ENCODE measurements at places on chromosomes 6 and 20.

DNA sequence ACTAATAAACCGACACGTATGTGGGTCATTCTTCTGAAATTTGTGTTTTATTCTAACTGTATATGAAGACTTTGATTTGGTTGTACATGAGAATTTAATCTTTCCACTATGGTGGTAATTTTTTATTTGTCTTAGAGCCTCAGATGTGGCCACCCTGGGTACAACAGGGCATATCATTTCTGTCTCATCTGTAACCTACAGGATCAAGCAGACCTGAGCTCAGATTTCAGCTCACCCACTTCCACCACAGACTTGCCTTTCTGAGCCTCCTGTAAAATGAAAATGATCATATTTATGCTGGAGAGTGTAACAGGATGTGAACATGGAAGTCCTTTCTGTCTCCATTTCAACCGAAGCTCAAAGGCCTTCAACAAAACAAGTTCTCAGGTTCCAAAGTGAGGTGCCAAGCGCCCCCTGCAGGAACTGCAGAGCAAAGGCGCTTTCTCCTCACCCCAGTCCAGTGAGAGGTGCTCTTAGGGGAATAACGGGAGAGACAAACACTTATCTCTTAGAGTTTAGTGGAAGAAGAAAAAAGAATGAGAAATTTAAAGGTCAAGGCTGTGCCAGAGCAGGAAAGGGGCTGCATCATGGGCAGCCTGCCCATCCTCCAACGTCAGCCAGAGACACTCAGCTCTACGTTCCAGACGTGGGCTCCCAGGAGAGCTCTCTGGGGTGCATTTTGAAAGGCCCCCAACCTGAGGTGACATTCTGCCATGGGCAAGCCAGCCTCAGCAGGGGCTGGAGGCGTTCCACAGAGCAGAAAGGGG lies 23.0 kb upstream of the CD24 start:
- peak; percentile 36 for DNase-seq

- no peak for DNase-seq
Measured at GRCh38 chr20:11409561-11409960, 508.1 kb upstream of the BTBD3 start.

DNA sequence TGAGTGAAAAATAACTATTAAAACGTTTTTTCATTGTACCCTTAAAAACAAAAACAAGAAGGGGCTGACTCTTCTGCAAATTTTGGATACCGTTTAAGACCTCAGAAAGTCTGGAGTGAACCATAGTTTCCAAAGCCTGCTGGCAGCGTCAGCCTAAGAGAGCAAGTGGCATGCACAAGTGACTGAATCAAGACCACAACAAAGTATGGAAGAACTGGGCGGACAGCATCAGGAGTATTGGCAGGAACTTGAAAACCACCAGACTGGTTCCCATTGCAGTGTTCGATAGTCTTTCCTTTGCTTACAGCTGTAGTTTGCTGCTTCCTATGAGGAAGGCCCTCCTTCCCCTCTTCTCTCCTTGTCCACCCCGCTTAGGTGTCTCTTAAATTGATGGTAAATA lies 33.7 kb upstream of the MYLIP start:
- DNase-seq = no peak

DNA sequence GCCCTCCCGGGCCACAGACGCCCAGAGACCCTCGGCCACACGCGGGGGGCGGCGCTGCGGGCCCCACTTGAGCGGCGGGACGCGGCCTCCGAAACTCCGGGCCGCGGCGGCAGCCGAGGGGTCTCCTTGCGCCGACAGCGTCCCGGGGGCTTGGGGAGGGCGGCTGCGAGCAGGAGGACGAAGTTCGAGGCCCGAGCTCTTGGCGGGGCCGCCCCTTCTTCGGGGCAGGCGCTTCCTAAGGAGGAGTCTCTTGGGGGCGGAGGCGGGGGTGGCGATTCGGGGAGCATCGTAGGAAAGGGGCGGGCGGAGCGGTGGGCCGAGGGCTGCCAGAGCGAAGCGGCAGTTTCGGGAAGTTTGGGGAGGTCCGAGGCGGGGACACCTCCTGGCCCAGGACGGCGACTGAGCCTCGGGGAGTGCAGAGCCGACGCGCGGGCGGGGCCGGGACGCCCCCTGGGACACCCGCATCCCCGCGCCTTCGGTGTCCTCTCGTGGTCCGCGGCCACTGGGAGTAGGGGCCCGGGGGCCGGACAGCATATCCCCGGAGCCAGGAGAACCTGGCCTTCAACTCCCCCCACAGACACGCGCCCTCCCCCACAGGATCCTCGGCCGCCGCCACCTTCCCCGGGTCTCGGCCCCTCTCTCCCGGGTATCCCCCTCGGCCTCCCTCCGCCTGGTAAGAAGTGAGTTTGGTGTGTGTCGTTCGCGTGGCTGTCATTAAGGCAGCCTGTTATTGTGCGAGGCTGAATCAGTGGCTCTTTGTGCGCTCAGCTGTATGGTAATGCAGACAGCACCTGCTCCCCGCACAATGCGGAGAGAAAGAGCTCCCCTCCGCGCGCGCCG lies 613 bp upstream of the DLL1 start:
- no peak for DNase-seq

- DNase-seq = no peak
Measured at GRCh38 chr6:166703149-166703710, 76.2 kb upstream of the RPS6KA2 start.

DNA sequence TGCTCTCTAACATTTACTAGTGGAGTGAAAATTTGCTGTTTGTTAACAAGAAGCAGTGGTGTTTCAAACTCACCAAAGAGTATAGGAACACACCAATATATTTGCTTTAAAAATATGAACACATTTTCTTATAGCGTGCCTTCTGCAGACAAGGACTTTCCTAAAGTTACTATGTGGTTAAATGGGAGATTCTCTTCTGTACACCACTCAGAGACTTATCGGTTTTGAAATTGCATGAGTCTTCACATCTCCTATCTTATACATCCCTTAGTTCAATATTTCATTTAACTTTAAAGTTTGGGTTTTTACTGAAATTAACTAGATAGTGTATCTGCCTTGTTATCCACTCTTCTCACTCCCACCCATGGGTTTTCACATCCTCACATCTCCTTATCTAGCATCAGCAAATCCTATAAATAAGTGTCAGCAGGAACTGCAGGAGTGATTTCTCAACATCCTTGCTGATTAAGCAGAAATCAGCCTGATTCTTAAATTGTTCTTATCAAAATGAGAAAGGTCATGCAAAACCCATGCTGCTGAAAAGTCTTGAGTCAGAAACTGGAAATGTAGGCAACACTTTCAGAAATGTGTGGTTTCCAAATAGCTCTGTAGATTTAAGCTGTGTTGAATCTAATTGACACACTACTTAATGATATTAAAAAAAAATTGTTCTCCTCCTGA lies 1075.6 kb upstream of the GJE1 start:
- no peak for DNase-seq

GRCh38 chr6:17585766-17586490 lies 14.2 kb upstream of the FAM8A1 start:
- no peak for DNase-seq

DNA sequence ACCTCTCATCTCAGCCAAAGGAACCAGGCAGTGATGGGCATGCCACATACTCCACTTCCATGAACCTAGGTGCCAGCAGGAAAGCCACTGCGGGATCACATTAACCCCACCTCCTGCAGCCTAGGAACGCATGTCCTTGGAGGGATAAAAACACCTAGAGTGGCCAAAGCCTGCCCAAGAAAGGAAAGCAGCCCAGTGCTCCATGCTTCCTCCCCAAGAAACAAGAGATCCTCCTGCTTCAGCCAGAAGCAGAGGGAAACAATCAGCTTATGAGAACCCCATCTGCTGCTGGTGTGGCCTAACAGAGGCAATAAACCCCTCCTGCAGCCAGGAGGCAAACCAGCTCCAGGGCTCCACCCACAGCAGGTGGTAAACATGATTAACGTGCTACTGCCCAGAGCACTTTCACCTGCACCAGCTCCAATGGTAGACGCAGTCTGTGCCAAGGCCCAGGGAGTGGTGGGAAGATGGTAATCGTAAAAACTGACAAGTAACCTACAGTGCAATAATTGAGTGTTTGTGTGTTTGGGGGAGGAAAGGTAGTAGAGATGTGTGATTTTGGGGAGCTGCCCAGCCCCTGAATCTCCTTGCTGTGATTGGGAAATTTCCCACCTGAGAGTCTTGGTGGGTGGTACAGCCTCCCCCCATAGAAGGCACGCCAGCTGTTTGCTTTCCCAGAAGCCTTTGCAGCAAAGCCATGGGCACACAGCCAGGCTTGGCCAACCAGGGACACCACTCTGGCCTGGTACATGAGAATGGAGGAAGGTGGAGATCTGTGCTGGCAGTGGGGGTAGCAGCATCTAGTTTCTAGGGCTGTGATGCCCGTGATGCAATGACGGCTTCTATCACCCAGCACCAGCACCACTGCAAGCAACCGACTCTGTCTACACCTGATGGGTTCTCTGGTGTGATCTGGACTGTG lies 50.6 kb upstream of the TBC1D7 start:
- DNase-seq = no peak

GRCh38 chr6:162710419-162710818 lies 17.1 kb downstream of the PRKN start:
- DNase-seq = no peak

DNA sequence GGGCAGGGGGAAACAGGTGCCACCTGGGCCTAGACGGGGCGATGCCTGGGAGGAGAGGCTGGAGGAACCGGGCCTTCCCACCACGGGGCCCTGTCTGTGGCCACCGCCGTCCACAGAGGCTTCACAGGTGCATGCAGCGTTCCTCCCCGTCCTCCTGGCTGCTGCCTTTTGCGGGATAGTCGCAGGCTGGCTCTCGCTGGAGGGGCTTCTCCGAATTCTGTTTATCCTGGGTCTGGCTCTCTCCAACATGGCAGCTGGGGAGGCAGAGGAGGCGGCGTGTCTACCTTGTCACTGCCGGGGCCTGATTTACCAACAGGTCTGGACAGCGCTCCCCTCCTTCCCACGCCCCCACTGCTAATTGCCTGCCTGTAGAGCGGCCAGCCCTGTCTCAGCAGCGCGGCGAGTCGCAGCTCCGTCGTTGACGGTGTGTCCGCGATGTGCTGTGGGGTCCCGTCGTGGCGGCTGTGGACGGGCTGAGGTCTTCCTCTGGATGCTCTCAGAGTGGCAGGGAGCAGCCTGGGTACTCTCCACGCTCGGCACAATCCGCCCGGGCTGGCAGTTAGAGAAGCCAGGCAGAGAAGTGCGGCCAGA lies 262.9 kb downstream of the TAF4 start:
- DNase-seq = no peak

DNA sequence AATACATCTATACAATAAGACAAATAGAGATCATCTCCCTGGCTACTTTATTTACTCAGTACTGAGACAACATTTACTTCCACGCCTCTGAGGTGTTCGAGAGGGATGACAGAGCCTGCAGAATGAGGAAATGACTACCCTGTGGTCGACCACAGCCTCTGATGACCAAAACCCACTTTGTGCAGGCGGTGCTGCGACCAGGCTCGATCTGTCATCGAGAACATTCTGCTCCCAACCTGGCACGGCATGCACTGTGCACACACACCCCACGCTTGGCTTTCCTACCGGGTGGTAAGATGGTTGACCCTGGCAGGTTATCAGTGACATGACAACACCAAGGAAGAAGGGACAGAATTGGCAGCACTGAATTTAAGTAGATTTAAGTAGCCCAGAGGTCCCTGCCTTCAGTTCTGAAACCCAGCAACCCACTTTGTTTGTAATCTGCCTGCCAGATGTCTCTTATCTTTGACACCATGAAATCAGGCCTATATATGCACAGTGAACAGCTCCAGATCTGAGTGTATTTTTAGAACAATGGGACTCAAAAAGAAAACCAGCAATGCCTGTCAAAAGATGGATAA lies 42.6 kb downstream of the TTI1 start:
- peak; percentile 84 for DNase-seq

- no peak for DNase-seq
Measured at GRCh38 chr6:137775720-137776119, 91.3 kb upstream of the TNFAIP3 start.

DNA sequence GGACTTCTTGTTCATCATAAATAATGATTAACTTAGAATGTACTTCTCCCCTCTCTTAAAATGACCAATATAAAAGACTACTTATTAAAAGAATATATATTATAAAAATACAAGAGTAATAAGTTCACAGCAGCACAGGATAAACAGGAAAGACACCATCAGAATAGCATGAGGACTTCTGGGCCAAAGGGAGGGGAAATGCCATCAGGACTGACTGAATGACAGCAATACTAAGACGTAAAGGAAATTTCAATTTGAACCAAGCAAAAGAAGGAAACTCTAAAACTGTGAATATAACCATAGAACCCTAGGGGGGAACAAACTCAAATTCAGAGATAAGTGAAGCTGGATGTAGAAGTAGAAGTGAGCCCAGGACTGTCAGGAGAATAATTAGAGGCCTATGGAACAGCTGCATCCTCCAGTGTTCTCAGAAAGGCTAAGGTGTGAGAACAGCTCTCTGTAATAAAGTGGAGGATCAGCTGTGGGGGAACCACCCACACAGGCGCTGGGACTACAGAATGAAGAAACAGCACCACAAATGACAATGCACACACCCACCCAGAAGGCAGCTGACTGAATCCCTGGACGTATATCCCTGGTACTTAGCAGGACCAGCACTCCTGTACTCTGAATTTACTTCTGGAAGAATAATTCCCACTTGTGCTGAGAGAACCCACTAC lies 37.8 kb downstream of the ZHX3 start:
- DNase-seq = no peak

GRCh38 chr20:50469176-50469723 lies 40.9 kb upstream of the PTPN1 start:
- DNase-seq = no peak

DNA sequence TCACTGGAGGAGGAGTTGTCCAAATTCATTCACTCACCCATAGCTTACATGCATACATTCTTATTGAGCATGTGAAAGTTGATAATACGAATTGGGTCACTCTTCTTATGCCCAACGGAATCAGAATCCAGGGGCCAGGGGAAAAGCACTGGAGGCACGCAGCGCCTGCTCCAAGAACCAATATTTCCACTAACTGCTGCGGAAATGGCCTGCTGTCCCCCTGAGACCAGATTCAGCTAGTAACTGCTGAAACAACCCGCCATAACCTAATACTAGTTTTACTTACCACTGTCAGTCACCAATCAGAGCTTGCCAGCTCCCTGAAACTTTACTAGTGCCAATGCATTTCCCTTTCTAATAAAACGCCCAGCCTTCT lies 641 bp upstream of the FKBP1A start:
- no peak for DNase-seq

DNA sequence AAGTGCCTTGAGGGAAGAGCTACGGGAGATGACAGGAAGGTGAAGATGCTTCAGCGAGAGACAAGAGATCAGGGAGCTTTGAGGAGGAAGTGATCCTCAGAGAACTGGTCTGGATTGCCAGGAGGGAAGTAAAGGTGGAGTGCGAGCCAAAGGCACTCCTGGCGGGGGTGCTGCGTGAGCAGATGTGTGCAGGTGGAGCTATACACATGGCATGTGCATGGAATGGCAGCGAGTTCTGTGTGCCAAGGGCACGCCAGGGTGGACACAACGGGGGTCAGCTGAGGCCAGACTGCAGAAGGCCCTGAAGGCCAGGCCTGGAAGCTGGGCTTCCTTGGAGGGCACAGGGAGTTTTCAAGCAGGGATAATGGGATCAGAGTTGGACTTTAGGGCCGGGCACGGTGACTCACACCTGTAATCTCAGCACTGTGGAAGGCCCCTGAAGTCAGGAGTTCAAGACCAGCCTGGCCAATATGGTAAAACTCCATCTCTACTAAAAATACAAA lies 6.2 kb downstream of the PXMP4 start:
- DNase-seq = no peak

GRCh38 chr6:41535766-41536165 lies 10.4 kb upstream of the FOXP4 start:
- DNase-seq = no peak

- no peak for DNase-seq
Measured at GRCh38 chr6:123931928-123932327, 128.3 kb downstream of the NKAIN2 start.
